ENCODE measurements at places on chromosomes 6 and 20.

GRCh38 chr20:20549704-20550103 is 162.7 kb downstream of the RALGAPA2 start:
- DNase-seq, result no peak

DNA sequence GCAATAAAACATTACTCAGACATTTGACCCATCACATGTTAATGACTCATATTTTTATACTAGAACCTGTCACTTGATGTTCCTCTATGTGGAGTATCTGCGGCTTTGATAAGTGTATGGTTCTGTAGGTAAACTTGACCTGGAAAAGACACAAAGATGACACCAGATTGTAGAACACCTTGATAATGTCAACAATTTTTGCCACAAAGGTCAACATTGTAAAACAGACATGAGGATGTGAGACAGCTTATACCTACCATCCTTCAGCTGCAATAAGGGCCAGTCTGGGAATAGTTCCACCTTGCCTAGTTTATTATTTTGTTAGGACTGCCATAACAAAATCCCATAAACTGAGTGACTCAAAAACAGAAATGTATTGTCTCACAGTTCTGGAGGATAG is 202.4 kb downstream of the LMBRD1 start:
- no peak for DNase-seq

- DNase-seq, result no peak
Observed at GRCh38 chr20:50442512-50442911, 67.7 kb upstream of the PTPN1 start.

- DNase-seq, result no peak
Observed at GRCh38 chr20:25052255-25053194, 5.4 kb downstream of the ACSS1 start.

DNA sequence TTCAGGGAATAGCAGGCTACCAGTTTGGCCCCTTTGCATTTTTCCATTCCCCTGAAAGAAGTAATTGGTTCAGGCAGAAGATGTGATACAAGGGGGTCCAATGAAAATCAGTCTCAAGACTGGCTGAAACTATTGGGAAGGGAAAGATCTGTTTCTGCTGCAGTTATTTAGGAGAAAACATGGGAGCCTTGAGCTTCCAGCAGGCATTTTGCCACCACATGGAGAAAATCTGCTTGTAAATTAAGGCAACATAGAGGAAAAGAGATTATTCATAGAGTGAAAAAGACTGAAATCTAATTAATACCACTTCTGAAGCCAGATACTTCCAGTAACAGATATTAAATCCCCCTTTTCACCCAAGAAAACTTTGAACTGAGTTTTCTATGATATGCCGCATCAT is 44.2 kb upstream of the SNAP25 start:
- DNase-seq, result no peak

- no peak for DNase-seq
Observed at GRCh38 chr6:7335519-7335918, 22.5 kb upstream of the SSR1 start.

GRCh38 chr6:70150521-70150920 is 152.4 kb downstream of the COL9A1 start:
- no peak for DNase-seq

DNA sequence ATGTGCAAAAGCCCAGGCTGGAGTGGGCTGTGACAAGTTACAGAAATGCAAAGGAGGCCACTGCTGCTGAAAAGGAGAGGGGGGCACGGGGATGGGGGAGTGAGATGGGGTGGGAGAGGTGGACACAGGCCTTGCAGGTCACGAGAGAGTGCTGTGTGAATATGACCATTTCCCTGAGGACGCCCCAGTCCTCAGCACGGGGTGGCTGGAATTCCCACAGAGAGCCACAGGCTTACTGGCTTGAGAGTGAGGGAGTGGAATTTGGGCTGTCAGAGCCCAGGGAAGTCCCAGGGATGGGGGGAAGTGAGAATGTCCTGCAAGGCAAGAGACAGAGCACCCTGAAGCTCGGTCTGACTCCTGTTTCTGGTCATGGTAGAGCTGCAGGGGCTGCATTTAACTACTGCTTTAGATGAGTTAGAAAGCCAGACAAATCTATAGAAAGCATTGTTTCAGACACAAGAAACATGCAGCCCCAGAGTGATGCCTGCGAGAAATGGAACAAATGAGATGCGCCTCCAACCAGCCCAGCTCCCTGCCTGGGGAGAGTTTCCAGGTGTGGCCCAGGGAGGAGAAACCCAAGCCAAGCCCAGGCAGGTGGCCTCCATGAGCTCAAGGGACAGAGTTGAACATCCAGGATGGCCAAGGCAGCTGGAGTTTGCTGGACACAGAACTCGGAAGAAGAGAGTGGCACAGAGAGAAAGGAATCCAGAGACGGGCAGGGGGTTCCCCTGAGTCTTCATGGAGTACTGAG is 30.5 kb downstream of the NPEPL1 start:
- no peak for DNase-seq

- DNase-seq, result no peak
Observed at GRCh38 chr20:23133560-23133998, 47.5 kb upstream of the CD93 start.

Measured in T-helper 9 cell (primary cell).